Activated T-cell treated with anti-CD3 and anti-CD28 coated beads, Interleukin-2, amount 50 U/mL, for 72 hours (primary cell): ENCODE measurements at places on chromosomes 3 and 15.

GRCh38 chr3:112437146-112438022, 61.9 kb downstream of the BTLA start:
- peak; percentile 23 for DNase-seq

DNA sequence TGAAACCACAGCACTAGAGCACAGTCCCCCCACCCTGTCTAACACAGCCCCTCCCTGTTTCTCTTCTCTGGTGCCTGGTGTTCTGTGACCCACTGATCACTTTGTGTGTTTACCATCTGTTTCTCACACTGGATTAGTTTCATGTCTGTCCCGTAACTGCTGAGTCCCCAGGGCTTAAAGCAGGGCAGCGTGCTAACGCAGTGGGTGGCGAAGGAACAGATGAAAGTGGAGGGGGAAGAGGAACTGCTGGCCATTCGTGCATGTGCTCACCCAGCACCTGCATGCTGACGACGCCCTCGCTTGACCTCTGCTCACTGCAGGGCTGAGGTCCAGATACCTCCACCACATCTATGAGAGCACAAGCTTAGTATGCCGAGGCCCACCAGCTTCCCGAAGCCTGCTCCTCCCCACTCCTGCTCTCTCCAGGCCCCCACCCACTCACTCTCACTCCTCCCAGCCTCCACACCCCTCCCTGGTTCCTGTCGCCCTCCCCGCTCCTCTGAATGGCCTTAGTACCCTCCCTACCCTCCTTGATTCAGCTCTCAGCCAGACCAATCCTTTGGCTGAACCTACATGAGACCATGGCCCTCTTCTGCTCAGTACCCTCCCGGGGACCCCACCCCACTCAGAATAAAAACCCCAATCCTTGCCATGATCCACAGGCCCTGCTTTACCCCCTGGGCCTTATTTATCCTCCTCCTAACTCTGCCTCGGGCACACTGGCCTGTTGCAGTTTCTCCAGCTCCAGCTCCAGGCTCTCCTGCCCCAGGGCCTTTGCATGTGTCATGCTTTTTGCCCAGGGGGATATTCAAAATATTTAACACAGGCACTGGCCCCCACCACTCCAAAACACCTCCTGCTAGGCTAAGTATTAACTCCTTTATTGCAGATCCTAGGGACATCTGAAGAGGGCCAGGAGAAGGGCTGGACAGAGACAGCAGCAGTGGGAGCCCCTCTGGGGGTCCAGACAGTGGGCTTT, 15.1 kb upstream of the IQSEC1 start:
- DNase-seq = no peak

DNA sequence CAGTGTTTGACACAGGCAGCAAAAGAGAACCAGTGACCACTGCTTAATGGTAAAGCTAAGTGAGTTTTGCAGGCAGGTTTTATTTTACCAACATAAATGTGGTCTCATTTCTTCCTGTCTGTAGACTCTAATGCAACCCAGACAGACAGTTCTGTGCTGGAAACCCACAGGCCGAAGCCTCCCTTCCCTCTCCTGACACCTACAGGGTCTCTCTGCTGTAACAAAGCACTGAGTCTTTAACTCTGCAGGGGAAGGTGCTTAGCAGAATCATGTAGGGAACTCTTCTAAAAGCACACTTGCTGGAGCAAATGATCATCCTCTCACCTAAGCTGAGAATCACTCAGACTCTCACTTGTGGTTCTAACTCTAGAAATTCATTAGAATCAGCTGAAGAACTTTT, 200.3 kb downstream of the KBTBD8 start:
- no peak for DNase-seq

DNA sequence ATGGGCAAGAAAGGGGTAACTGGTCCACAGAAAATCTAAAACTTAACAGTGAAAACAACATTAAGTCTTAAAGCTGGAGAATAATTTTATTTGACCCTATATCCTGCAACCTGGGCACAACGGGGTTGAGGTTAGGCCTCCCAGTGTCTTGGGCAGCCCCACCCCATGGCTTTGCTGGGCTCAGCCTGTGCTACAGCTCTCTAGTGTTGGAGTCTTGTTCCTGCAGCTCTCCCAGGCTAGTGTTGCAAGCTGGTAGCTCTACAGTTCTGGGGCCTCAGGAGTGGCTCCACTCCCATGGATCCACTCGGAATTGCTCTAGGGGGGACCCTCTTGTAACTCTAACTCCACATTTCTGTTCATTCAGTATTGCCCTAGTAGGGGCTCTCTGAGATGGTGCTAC, 24.9 kb upstream of the GNB4 start:
- no peak for DNase-seq

DNA sequence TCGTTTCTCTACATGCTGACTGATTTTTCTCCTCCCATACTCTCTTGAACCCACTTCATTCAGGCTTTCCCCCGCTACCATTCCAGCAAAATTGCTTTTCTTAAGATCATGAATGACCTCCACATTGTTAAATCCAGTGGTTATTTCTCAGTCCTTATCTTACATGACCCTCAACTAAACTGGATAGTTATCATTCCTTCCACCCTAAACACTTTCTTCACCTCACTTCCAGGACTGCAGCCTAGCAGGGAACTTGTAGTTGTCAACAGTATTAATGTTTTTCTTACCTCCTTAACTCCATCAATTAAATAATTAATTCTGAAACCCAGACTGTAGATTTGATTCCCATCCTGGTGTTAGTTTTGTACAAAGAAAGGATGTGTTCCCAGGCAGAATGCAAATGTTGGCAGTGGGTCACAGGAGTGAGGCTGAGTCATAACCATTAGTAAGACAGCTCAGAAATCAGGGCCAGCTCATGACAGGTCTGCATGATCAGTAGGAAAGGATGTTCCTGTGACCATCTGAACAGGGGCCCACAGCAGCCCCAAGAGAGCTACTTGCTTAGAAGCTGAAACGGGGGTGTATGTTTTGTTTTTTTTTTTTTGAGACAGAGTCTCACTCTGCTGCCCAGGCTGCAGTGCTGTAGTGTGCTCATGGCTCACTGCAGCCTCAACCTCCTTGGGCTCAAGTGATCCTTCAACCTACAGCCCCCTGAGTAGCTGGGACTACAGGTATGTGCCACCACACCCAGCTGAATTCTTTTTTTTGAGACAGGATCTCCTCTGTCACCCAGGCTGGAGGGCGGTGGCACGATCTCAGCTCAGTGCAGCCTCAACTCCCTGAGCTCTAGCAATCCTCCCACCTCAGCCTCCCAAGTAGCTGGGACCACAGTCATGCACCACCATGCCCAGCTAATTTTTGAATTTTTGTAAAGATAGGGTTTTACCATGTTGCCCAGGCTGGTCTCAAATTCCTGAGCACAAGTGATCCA, 9.1 kb downstream of the BCL2L10 start:
- peak; percentile 14 for DNase-seq

DNA sequence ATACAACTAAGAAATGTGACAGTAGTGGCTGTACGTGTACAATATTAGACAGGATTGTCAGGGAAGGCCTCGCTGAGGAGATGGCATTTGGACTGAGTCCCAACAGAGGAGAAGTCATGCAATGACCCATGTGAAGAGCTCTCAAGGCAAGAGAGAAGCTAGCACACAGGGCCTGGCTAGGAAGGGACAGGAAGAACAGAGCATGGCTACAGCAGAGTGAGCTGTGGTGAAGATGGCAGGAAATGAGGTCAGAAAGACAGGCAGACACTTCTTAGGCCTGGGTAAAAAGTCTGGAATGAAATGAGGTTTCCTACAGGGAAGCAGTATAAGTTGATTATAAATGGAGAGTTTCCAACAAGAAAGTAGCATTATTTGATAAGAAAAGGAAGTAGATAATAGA, 33.2 kb upstream of the LEKR1 start:
- DNase-seq = no peak
